ENCODE measurements at places on chromosomes 2 and 18.
A peak's percentile ranks its signal among the peaks of the same experiment; 100 is the strongest.

- DNase-seq = no peak
These were observed 23.4 kb upstream of the PTPN2 start for GRCh38 chr18:12907258-12907925.

DNA sequence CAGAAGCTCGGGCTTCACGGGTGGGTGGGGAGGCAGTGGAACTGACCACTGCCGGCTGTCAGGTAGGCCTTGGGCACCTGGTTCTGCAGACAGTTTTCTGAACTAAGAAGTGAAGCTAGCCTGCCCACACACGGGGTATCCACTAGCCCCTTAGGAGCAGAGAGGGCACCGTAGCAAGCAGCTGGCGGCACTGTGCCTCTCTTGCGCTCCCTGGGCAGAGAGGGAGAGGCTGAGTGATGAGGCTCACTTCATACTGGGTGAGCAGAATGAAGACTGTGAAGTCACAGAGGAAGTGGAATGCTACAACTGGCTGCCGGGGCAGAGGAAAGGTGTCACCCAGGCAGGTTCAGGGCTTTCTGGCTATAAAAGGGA, 753 bp downstream of the ITPRIPL1 start:
- DNase-seq = peak; percentile 71

- no peak for DNase-seq
These were observed 7.8 kb upstream of the UGT1A9 start for GRCh38 chr2:233663911-233664310.

GRCh38 chr2:236012155-236012554, 156.0 kb downstream of the GBX2 start:
- no peak for DNase-seq

GRCh38 chr18:51390702-51391101, 193.2 kb upstream of the MEX3C start:
- no peak for DNase-seq

DNA sequence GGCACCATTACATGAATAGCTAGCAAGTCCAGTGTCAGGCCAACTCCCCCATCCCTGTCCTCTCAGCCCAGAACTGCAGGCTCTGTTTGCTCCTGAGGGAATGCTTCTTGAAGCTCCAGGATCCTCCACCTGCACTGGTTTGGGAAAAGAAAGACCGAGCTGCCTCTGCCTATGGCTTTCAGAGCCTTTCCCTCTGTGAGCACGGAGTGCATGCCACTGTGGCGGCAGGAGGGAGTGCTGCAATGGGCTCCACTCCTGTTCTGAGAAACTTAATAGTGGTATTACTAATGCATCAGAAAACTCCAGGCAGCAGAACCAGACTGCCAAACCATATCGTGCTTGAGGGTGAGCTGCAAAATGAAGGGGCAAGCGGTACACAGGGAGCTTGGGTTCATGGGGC, 271.8 kb downstream of the SRBD1 start:
- DNase-seq = no peak

DNA sequence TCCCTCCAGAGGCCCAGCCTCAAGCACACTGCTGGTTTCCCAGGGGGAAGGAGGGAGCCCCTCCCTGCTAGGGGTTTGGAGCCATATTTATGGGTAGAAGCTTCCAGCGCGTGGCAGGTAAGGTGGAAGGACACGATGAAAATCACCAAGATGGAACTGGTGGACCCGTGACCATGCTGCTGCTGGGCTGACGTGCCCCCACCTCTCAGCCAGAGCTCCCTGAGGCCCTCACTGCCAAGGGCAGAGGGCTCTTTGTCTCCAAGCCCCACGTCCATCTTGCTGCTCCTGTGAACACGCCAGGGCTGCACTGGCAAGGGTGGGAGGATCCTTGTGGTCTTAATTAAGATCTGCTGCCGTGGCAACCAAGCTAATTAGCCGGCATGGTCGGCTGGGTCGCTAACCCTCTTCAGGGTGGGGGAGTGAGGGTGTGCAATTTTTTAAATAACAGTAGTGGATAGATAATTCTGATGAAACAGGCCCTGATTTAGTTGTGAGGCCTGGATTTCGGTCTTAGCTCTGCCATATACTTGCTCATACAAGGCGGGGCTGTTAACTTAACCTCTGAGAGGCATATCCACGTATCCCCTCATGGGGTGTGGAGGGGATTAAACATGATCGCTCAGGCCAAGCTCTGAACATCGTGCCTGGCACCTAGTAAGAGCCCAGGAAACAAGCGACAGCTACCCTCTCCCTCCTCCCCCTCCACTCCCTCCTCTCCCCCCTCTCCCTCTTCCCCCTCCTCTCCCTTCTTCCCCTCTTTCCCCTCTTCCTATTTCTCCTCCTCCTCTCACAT, 232.8 kb downstream of the CELF4 start:
- no peak for DNase-seq

- DNase-seq = no peak
These were observed 115.7 kb downstream of the ZNF385B start for GRCh38 chr2:179745635-179746256.

- no peak for DNase-seq
These were observed 30.2 kb downstream of the PKP4 start for GRCh38 chr2:158486970-158487325.

DNA sequence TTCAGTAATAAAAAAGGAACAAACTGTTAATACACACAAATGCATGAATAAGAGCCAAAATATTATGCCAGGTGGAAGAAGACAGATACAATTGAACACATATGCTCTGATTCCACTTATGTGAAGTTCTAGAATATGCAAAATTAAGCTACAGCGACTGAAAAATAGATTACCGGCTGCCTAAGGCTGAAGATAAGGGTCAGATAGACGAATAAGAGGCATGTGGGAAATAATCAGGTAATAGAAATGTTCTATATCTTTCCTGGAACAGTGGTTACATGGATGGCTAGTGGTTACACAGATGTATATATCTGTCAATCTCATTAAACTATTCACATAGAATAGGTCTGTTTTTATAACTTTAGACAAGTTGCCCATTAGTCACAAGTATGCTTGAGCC, 51.9 kb upstream of the REG3G start:
- DNase-seq = no peak

GRCh38 chr2:104840156-104840555, 13.8 kb upstream of the POU3F3 start:
- DNase-seq = no peak

DNA sequence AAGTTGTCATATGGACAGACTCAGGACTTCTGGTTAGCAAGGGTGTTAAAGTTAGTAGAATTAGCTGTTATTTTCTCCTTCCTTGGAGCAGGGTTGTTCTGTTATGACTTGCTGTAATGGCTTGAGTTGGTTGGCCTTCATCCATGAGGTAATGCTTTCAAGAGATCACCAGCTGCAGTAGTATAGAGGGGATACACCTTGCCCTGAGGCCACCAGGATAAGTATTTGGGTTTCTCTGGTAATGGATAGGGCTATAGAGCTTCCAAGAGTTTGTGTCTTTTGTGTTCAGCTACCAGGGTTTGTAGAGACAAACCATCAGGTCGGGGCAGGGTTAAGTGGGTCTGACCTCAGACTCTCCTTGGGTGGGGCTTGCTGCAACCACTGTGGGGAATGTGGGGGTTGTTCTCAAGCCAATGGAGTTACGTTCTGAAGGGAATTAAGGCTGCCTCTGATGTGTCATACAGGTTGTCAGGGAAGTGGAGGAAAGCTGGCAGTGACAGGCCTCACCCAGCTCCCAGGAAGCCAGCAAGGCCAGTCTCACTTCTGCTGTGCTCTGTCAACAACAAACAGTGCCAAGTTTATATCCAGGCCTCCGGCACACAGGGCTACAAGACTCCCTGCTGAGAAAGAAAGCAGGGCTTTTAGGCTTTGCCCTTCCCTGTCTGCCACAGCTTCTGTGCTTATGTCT, 356.6 kb downstream of the SPAG16 start:
- DNase-seq = no peak

- no peak for DNase-seq
These were observed 22.1 kb upstream of the CNGA3 start for GRCh38 chr2:98324181-98324580.

GRCh38 chr2:151976945-151977353, 121.9 kb downstream of the CACNB4 start:
- no peak for DNase-seq

GRCh38 chr2:185668710-185669109, 69.9 kb upstream of the FSIP2 start:
- no peak for DNase-seq

DNA sequence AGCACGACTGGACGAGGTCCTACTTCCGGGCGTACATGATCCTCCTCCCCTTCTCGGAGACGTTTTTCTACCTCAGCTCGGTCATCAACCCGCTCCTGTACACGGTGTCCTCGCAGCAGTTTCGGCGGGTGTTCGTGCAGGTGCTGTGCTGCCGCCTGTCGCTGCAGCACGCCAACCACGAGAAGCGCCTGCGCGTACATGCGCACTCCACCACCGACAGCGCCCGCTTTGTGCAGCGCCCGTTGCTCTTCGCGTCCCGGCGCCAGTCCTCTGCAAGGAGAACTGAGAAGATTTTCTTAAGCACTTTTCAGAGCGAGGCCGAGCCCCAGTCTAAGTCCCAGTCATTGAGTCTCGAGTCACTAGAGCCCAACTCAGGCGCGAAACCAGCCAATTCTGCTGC, 24.8 kb downstream of the LYPD1 start:
- DNase-seq = no peak
